Stimulated activated CD8-positive, alpha-beta memory T cell treated with anti-CD3 and anti-CD28 coated beads, Interleukin-12 subunit alpha, Interleukin-12 subunit beta, amount 100 ng/mL, for 4 hours (primary cell): ENCODE measurements at places on chromosomes 12 and 14.

- no peak for DNase-seq
Observed at GRCh38 chr14:57560681-57561080, 67.0 kb upstream of the CCDC198 start.

DNA sequence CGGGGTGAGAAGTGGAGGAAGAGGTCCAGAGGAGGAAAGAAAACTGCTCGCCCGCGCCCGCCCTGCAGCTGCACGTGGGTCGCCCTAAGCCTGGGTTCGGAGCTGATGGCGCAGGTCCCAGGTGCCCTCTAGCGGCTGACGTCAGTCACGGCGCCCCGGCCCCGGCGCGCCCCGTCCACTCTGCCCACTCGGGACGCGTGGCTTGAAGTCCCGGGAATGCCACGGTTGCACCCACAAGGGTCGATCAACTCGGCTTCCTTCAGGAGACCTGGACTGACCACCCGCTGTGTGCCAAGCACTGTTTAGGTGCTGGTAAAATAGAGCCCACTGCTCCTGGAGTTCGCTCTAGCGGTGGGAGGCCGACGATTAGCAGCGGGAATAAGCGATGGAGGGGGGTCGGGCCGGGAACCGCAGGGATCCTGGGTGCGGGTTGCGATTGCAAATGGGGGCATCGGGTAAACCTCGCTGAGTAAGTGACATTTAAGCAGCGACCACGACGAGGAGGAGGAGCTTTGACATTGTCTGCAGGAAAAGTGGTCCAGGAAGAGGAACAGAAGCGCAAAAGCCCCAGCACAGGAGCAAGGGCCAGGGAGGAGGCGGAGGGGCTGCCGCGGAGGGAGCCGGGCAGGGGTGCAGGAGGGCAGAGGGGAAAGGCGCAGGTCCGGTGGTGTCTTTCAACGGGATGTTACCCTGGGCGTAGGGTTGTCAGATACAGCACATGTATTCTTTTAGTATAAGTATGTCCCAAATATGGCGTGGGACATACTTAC is 5.1 kb upstream of the ZNF839 start:
- peak; percentile 66 for DNase-seq

GRCh38 chr12:98185606-98186005 is 329.8 kb upstream of the TMPO start:
- DNase-seq: no peak

- no peak for DNase-seq
Observed at GRCh38 chr12:55839345-55840140, 3.2 kb downstream of the MMP19 start.

GRCh38 chr12:28318273-28318672 is 128.0 kb downstream of the CCDC91 start:
- DNase-seq: no peak

GRCh38 chr12:18382236-18382885 is 121.0 kb downstream of the PIK3C2G start:
- DNase-seq: no peak

- DNase-seq: no peak
Observed at GRCh38 chr12:2414810-2415567, 362.2 kb downstream of the CACNA1C start.
